H7 (cell line): ENCODE measurements at places on chromosomes 2 and 18.

DNA sequence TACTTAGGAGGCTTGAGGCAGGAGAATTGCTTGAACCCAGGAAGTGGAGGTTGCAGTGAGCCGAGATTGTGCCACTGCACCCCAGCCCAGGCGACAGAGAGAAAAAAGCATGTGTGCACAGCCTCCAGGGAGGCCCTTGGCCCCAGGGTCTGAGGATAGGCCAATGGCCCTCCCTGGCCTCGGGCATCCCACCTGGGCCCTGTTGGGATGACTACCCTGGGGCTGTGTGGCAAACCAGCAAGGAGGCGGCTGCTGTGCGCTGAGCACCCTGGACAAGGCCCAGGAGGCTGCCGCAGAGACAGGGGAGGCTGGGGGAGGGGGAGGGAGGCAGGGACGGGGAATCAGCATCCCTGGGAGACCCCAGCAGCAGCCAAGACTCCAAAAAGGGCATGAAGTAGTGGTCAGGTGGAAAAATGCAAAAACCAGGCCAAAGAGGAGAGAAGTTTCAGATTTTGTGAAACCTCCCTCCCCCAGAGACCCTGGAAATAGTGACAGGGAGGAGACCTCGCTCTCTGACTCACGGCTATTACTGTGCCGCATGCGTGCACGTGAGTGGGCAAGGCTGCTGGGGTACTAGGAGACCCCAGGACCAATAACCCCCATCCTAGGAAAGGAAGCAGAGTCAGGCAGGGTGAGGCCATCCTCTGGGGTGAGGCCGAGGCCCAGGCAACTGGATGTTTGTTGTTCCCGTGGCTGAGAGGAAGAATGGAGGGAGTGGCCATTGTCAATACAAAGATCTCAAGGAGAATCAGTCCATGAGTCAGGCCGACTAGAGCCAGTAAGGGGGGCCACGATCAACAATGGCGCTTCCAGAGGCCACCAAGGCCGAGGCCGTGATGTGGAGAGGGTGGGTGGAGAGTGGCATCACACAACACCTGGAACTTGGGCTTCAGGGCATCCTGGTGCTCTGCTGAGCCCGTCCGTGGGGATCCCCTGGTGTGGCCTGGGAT, 16.0 kb upstream of the B3GNT7 start:
- DNase-seq = peak; percentile 48

GRCh38 chr18:59172664-59173249, 33.1 kb downstream of the SEC11C start:
- no peak for DNase-seq

DNA sequence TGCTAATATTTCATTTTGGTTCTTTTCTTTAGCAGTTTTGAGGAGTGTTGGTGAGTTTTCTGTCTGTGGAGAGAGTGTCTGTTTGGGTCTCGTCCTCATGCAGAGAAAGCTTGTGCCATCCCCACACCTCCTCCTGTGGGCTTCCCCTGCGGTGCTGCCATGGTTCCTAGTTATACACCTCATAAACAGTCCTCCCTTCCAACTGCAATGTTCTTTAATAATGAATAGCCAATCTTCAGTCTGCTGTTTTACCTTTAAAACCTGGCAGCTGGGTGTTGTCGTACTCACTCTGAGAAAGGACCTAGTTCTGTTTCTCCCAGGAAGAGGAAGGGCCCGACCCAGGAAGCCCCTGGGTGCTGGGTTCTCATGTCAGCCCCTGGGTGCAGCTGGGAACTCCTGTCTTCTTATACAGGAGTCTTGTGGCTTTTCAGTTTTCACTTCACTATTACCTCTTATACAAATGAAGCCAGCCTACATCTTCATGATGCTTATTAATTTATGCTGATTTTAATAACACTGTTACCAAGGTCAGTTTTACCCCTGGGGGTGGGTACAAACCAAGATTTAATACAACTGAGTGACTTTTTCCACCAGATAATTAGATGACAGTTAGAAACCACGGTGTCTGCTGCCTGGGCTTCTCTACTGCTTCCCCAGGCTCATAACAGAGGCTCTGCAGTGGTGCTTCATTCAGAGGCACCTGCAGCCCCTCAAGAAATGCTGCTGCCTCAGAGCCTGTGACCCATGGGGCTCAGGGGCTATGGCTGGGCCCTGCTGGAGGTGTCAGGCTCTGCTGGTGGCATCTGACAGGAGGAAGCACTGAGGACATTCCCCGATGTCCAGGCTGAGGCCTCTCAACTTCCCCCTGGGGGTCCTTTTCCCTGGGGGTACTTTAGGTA, 59.1 kb downstream of the COA5 start:
- DNase-seq = no peak

DNA sequence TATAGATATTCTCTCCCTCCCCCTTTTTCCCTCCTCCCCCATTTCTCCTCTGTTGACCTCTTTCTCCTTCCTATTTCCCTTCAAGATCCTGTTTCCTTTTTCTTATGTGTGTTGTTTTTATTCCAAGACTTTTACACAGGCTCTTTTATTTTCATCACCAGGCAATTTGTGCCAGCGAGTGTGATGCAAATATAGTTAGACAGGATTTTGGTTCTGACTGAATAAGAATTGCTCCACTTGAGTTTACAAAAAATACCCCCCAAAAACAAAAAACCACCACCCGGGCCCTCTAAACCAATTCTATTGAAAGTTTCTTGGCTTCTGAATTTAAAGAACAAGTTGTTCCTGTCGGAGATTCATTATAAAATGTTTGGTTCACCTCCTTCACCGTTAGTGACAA, 50.9 kb upstream of the MAPK4 start:
- DNase-seq = no peak

- DNase-seq = no peak
Observed at GRCh38 chr18:35983147-35983546, 10.7 kb downstream of the RMP24 start.

DNA sequence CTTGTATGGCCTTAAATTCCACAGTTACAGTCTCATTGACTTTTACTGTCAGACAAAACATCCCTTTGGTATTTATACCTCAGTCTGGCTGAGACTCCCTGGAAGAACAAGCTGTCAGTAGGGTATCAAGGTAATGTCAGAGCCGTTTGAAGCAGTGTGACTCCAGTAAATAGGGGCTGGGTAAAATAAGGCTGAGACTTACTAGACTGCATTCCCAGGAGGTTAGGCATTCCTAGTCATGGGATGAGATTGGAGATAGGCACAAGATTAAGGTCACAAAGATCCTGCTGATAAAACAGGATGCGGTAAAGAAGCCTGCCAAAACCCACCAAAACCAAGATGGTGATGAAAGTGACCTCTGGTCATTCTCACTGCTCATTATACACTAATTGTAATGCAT, 219.5 kb upstream of the SKOR2 start:
- DNase-seq = no peak

DNA sequence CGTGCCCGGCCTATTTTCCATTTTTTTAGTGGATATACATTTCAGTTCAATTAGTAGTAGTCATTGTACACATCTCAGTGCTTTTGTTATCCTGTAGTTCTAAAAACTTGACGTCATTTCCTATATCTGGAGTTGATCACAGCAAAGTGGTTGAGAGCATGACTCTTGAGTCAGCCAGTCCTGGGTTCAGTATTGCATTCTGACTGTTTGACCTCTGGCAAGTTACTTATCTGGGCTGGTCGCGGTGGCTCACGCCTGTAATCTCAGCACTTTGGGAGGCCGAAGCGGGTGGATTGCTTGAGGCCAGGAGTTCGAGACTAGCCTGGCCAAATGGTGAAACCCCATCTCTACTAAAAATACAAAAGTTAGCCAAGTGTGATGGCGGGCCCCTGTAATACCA, 50.4 kb upstream of the PPM1B start:
- DNase-seq = no peak

GRCh38 chr2:46349115-46349547, 51.9 kb downstream of the EPAS1 start:
- DNase-seq = peak; percentile 44

GRCh38 chr18:3983351-3983969, 471.6 kb downstream of the DLGAP1 start:
- DNase-seq = no peak

- DNase-seq = no peak
Observed at GRCh38 chr18:31042084-31042405, 497 bp downstream of the DSC3 start.

DNA sequence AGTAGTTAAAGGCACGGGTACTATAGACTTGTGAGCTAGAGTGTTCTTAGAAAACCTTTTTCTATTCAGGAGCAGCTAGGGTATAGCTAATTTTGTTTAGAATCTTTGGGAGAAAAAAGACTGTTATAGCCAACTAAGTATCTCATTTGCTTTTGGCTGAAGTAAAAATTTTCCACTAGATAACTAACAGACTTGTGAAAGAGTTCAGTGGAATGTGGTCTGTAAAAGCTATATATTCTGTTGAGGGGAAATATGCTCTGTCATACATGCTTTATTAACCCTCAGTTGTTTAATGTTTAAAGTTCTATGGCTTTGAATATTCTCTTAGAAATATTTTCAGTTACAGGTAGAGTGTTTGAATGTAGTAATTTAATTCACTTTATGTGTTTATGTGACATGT, 49.7 kb downstream of the RIF1 start:
- DNase-seq = no peak

- DNase-seq = no peak
Observed at GRCh38 chr2:107663632-107664031, 163.1 kb upstream of the RGPD4 start.

DNA sequence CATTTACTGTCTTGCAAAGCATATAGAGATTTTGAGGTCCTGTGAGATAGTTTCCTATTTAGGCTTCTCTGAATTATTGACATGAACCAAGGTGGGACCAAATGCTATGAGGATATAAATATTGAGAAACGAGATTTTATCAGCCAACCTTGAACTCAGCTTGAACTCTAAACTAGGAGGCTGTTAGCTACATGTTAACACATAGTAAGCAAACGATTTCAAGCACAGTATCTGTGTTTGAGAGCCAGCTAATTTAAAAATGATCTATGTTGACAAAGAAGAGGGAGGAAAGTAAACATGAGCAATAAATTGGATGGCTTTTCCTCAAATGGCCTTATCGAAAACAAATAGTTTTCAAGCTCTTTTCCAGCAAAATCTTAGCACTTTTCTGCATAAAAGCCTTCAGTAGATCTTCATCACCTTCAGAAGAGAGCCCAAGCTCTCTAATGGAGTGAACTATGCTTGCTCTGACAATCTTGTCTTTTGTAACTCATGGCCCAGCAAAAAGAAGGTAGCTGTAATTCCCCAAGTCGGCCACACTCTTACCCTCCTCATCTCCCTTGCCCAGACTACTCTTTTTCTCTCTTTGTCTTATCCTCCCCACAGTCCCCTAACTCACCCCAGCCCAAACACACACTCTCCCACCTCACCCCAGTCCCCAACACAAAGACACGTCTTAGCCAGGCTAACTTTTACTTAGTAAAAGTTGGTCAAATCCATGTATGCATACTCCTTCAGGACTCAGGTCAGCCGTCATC, 14.7 kb downstream of the CD28 start:
- DNase-seq = peak; percentile 26

GRCh38 chr2:30436859-30437435, 10.1 kb upstream of the LCLAT1 start:
- no peak for DNase-seq

DNA sequence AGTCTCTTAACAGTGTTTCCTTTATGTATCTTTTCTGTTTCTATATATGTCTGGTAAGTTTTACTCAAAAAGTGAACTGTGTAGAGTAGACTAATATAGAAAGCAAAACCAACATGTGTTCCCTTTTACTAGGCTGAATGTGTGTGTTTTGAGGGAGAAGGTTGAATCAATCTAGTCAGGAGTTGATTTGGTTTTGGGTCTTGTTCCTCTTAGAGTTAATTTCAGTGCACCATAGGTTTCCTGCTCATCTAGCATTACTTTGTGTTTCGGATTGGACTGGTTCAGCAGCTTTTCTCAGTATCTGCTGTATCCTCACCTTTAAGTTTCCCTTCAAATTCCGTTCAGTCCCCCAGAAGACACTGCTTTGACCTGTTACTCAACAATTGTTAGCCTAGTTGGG, 52.0 kb upstream of the TRIM43 start:
- no peak for DNase-seq

- DNase-seq = no peak
Observed at GRCh38 chr2:62524293-62524941, 18.4 kb upstream of the TMEM17 start.

DNA sequence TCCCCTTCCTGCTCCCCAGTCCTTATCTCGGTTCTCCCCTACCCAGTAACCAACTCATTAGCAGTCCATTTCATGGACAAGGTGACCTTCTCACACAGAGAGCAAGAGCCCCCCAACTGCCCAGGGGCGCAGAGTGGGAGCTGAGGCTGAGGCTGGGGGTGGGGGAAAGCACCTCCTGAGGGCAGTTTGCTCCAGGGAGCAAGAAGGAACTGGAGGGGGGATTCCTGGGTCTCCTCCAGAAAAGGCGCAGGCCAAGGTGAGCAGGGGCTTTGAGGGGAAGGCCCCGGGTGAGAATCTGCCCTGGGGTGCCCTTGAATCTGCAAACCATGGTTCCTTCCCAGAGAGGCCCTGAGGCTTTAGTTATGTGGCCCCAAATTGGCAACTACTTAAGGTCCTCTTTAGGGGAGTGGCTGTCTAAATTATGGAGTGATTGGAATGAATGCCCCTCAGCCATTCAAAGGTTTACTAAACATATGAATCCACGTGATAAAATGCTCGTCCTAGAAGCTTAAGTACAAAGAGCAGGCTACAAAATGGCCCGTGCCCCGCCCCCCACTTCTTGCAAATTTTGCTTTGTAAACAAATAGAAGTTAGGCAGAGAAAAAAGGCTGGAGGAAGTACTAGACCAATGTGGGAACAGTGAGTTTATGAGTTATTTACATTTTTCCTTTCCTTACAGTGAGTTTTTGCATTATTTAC, 123.5 kb upstream of the HS6ST1 start:
- DNase-seq = peak; percentile 53

DNA sequence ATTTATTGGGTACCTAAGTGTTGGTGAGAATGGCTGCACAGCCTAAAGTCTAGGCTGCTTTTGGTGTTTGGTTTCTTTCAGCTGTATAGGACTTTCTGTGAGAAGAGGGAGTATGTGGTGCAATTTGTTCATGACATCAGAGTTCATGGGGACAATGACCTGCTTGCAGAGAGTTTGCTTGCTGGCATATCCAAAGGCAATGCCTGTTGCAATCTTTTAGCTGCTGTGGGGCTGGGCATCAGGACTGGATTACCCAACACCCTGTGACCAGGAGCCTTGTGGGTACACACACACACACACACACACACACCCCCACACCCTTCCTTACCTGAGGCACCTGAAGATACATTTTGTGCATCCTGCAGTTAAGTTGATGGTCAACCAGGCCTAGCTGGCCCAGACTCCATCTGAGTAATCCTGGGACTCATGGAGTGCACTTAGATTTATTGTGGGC, 68.4 kb downstream of the LIPG start:
- no peak for DNase-seq

DNA sequence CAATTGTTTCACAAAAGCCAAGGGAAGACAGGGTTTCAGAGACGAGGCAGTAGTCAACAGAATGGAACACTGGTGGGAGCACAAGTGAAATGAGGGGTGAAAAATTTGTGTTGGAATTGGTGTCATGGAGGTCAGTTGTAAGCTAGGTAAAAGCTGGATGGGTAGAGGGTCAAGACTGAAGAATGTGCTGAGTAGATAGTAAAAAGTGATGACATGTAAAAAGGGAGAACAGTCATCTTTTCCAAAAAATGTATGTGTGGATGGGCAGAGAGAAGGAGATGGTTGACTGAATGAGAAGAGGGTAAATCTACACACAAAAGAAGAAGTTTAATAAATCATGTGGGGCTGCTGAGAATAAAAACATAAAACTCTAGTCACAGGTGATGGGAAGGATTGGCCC, 92.7 kb upstream of the COL3A1 start:
- DNase-seq = no peak
